SK-N-MC (cell line): ENCODE measurements at places on chromosomes 16 and 17.
A peak's percentile ranks its signal among the peaks of the same experiment; 100 is the strongest.

DNA sequence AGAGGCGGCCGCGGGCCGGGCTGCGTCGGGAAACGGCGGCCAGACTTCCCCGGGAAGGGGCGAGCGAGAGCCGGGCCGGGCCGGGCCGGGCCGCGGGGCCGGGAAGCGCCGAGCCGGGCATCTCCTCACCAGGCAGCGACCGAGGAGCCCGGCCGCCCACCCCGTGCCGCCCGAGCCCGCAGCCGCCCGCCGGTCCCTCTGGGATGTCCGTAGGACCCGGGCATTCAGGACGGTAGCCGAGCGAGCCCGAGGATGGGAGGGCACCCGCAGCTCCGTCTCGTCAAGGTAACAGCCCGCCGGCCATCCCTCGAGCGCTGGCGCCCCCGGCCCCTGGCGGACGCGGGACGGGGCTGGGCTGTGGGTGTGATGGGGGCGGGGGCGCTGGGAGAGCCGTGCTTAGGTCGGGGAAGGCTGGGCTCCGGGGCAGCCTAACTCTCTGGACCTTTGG, at the start of gene CRHR1:
Gene CRHR1 (plus strand): TSS at position 28 of the 448 bp plus-strand sequence. CDS start 225 bp downstream, at position 253.
- DNase-seq = no peak

DNA sequence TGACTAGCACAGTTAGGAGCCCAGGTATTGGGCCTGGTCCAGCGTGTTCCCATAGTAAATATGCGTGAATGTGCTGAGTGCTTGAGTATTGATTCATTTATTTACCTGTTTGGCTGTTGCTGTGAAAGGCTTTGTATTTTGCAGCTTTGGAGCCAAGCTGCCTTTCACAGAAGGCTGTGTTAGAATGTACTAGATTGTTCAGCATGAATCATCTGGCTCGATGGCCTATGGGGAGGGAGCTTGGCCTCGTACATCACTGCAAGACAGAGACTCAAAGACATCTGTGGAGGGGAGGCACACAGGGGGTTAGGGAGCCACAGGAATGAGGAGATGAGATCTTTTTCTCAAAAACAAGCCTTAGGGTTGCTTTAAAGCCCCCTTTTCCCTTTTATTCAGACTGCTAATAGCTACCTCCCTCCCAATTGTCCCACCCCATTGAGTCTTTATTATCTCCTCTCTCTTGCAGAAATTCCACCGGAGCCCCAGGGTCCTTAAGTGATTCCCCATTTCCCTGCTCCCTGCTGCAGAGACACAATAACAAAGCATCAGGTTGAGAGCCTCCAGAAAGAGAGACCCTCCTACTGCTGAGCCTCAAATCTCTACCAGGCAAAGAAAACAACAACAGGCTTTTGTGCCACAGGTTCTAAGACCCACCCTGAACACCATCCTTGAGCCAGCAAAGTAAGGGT, 307.2 kb downstream of the ABCC12 start:
- no peak for DNase-seq

DNA sequence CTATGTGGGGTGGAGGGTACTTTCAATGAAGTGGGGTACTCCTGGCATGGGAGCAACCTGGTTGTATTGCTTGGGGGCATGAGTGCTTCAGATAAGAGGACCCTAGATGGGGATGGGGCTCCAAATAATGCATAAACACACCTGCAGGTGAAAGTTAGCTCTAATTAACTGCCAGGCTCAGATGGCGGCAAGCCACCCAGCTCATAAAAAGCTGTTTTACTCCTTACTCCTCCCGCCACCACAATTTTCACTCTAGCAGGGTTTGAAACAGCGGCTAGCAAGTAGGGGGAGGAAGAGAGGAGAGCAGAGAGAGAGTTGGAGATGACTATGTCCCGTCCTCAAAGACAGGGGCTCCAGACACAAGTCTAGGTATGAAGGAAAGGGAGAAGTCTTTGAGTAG, 117.7 kb upstream of the WSCD1 start:
- no peak for DNase-seq

DNA sequence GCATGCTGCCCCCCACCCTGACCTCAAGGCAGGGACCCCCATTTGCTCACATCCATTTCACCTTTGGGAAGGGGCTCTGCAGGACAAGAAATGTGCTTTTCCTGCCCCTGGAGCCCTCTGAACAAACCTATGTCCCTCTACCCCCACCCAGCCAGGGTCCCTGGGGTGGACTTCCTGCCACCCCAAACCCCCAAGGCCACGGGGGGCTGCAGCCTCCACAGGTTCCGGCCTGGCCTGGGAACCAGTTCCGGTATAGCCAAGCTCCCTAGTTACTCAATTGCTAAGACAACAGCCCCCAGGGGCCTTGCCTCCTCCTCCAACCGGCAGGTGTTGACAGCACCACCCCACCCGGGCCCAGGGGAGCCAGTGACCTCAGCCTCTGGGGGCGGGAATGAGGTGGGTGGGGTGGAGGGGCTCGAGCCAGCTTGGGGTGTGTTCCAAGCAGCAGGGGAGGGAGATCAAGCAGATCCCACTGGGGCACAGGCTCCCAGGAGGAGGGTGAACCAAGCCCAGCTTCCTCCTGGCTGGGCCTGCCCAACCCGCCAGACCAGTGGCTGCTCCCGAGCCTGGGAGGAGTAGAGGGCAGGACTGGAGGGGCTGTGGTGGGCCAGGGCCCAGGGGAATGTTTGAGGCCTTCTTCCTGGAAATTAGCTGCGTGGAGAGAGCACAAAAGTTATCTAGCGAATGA, 6.6 kb downstream of the PNMT start:
- DNase-seq = no peak

GRCh38 chr17:2786176-2786881, 9.9 kb upstream of the RAP1GAP2 start:
- DNase-seq = peak; percentile 0

DNA sequence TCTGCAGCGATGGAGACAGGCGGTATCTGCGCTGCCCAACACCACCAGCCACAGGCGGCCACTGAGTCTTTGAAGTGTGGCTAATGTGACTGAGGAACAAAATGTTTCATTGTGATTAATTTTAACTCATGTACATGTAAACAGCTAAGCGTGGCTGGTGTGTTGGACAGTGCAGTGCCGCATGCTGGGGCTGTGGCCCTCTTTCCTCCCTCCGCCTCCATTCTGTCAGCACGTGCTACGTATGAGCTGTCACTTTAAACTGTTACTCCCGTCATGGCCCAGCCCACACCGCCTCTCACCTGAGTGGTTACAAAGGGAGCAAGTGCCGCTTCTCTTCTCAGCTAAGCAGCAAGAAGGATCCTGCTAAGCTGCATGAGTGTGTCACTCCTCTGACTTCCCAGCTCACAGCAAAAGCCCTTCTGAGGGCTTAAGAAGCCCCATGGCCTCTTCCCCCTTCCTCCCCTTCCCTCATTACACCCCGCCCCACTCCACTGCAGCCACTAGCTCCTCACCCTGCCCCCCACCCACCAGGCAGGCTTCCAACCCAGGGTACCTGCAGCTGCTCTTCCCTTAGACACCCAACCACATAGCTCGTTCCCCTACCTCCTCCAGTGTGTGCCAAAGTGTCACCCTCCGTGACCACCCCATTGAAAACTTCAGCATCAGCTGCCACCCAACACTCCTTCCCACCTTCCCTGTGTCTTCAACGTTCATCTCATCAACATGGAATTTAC, 15.0 kb downstream of the HASPIN start:
- DNase-seq = no peak

DNA sequence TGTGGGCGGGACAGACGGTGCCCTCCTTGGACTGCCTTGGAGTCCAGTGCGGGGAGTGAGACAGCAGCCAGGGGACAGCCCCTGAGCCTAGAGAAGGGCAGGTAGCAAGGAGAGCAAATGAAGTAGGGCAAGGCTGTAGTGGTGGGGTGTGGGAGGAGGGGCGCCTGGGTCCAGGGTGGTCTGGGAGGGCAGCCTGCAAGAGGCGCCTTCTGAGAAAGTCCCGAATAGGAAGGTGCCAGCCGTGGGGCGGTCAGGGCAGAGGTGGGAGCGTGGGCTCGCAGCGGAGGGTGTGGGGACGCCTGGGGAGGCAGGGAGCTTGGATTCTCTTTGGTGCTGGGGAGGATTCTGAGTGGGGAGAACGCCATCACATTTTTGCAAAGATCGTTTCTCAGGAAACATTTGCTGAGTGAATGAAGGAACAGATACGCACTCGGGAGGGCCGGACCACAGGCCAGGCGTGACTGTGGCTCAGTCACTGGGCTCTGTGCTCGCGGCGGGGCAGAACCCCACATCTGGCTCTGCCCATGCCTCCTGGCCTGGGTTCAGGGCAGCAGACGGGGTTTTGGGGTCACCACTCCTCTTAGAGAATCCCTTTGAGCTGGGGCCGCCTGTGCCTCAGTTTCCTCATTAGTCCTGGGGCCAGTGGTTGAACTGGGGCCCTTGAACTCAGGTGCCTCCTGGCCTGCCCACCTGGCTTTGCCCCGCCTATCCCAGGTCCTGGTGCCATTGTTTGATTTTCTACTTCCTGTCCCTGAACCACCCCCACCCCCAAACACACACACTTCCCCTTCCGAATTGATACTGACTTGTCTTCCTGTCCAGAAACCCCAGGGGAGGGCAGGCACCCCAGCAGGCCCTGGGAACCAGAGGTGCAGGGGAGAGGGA, 4.2 kb downstream of the SNN start:
- DNase-seq = no peak

GRCh38 chr17:79922116-79922601, 82.9 kb upstream of the CBX4 start:
- no peak for DNase-seq
